ENCODE measurements at places on chromosomes 1 and 21.

DNA sequence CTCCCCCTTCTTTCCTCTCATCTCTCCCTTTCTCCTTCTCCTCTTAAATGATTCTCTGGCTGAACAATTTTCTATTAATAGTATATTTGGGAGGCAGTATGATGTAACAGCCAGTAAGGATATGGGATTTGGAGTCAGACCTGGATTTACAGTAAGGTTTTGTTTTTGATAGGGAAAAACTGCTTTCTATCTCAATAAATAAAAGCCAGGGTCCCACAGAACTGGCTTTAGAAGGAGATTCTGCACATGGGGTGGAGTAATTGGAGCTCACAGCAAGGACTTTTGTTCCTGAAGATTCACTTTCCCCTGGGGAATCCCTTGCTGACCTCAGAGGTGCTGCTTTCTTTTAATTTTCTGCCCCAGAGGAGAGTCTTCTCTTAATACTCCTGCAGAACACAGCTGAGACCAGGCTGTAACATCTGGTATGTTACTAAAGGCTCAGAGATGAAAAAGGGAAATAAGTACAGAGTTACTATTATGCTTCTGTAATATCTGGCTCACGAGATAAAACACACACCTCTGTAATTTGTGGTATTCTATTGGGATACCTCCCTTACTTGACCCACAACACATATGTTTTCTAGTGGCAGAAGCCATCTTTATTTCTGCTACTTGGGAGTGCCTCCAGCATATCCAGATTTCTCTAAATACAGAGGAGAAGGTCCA, 13.4 kb downstream of the EPB41 start:
- no peak for ATAC-seq

GRCh38 chr1:6554907-6555778, at the start of gene TAS1R1:
Gene TAS1R1, plus strand, starts transcription at chr1:6555307. Its CDS starts 67 bp downstream, at chr1:6555374.
- ATAC-seq: no peak

DNA sequence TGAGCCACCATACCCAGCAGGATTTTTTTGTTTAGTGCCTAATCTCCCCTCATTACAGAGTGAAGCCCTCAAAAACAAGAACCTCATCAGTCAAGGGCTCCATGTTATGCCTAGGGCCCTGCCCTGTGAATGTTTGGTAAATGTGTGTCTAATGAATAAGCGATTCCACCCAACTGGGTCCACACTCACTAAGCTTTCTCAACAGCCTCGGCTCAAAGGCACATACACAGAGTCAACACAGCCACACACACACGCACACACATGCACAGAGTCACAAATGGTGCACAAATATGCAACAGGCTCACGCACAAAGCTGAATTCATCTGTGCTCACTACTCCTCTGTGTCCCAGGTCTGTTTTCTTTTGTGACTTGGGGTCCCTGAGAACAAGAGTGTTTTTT, 11.7 kb upstream of the SYNC start:
- ATAC-seq: no peak

GRCh38 chr1:76340056-76340455, 265.5 kb downstream of the ST6GALNAC3 start:
- ATAC-seq: no peak

DNA sequence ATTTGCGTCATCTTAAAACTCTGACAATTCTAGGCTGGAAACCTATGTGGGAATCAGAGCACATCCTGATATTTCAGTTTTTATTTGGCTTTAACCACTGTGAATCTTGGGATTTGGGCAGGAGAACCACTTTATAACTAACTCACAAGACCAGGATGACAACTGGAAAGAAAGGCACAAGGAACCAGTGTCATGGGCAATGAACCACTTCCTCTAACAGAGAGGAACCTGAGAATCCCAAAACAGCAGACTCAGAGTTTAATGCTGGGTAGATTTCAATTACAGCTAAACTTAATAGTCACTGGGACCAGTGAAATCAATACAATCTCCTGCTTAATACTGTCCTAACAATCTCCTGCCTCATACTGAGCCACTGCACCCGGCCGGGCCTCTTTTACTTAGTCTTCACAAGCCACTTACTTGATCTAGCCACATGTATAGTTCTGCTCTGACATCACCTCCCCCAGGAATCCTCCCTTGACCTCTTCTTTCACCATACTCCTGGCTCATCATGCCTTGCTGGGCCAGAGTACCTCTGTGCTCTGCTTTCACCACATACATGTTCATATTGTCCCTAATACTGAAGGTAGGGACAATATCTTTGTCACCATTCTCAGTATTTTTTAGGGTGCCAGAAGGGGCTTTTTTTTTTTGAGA, 20.2 kb upstream of the SLFNL1 start:
- ATAC-seq: no peak

DNA sequence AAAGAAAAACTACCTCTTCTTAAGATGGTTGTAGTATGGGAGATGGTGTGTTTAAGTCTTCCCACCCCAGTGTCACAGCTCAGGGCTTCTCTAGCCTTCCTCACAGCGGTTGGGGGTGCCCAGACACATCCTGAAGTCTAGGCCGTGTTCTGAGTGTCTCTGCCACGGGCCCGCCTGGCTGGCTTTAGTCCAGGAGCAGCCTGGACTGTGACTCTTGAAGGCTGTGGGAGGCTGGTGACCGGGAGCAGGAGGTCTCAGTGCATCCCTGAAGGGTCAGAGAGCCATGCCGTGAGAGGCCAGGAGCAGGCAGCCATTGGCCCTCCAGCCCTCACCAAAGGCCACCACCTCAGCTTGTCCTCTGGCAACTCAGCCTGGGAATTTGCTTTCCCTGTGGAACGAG, 4.5 kb downstream of the EPHX1 start:
- no peak for ATAC-seq

DNA sequence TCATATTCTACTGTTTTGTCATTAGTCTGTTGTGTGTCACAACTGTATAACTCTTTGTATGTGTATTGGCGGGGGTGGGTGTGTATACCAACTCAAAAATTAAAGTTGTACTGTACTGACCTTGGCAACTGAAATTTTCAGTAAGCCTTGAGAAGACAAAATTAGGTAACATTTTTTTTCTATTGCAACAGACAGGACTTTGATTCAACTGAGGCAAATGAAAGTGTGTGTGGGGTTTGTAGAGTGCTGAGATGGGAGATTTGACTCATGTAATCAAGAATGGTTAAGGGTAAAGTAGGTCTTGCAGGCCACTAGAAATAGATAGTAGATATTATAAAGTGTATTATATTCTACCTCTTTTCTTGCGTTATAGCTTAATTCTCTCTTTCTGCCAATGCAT, 14.6 kb upstream of the B3GALT2 start:
- ATAC-seq: no peak

- no peak for ATAC-seq
Observed at GRCh38 chr1:31757989-31758388, 6.2 kb downstream of the ADGRB2 start.

GRCh38 chr1:13781907-13782633, 82.1 kb downstream of the PRDM2 start:
- ATAC-seq: peak; percentile 71
